ENCODE measurements at places on chromosomes 1 and 21.

DNA sequence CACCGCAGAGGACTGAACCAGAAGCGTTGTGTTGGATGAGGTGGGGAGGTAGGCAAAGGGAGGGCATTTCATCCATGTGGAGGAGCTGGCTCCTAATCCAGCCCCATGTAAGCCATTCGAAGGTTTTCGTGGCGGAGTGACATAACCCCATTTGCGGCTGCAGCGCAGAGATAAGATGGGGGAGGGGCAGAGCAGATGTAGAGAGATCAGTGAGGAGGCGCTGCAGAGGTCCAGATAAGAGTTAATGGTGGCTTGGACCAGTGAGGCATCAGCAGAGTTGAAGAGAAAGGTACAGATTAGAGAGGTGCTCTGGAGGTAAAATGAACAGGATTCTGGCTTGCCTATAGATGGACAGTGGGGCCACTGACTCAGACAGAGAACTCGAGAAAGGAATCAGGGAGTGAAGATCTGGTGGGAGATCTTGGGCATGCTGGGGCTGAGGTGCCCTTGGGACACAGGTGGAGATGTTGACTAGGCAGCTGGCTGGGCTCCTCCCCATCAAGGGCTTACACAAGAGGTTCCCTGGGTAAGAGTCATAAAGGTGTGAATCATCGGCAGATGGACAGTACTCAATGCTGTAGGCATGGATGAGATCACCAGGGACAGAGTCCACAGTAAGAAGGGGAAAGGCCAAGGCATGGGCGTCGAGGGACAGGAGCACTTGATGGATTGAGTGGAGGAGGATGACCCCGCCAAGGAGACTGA lies 7.8 kb upstream of the PTPRF start:
- DNase-seq, result no peak

- peak; percentile 22 for DNase-seq
Observed at GRCh38 chr1:86419277-86419903, 4.6 kb upstream of the CLCA2 start.

DNA sequence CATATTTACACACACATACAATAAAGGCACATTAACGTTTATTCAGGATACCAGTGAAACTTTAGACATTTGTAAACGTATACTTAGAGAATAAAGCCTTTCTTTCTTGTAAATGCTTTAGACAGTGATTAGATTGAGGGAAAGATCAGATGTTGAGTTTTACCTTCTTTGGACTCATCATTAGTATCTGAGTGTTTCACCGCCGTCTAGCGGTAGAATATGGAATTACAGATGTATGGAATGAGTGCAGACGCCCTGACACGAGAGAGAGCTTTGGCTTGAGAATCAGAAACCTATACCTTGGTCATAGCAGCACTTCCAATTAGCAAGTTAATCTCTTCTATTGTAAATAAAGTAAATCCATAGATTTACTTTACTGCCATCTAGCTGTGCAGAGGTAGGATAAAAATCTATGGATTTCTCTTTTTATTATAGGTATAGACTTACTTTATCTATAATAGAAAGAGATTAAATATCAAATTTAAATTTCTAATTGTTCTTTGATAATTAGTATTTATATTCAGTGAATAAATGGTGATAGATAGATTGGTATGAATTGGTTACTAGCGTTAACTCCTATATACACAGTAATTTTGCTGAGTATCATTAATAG lies 12.6 kb downstream of the FLG2 start:
- DNase-seq, result peak; percentile 72

- no peak for DNase-seq
Observed at GRCh38 chr1:171355727-171356126, 41.7 kb downstream of the FMO4 start.

DNA sequence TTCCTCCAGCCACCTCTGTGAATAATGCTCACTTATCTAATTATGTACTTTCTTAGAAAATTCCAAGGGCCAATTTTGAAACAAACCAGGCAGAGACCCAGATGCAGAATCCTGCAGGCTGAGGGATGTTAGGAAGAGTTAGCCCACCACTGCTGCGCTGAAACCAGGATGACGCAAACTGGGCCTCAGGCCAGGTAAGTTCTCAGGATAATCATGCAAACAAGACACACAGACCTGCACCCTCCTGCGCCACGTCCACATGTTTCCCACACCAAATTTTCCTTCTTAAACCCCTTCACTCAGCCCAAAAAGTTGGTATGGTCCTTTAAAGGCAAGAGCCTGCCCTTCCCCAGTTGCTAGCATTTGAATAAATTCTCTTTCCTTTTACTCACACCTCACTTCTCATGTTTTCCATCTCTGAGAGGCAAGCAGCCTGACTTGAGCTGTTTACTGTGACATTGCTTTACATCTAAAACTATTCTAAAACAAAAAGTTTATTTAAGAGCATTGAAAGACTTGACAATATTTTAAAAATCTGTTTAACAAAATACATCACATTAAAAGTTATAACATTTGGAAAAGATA lies 887.1 kb downstream of the LRRIQ3 start:
- peak; percentile 39 for DNase-seq

DNA sequence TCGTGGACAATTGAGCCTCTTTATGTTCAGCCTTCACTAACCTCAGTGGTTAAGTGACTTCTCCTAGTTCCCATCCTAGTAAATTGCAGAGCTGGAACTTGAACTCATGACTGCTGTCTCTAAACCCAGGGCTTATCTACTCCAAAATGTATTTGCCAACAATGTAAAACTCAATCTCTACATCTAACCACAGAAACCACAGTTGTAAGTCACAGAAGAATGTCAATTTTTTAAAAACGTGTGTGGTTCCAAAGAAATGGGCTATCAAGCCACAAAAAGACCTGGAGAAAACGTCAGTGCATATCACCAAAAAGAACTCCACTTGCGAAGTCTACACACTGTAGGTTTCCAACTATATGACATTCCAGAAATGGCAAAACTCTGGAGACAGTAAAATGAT lies 172.6 kb upstream of the HMCN1 start:
- DNase-seq, result no peak

DNA sequence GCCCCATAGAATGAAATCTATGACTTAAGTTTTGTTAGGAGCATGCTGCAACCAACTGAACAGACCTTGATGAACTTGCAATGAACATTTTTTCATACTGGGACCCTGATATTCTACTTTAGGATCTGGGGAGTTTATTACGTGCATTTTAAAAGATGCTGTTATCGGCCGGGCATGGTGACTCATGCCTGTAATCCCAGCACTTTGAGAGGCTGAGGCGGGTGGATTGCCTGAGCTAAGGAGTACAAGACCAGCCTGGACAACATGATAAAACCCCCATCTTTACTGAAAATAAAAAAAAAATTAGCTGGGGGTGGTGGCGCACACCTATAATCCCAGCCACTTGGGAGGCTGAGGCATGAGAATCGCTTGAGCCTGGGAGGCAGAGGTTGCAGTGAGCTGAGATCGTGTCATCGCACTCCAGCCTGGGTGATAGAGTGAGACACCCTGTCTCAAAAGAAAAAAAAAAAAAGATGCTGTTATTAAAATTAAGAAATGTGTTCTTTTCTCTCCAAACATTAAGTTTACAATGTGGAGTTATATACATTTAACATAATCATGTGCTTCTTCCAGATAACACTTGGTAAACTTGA lies 7.1 kb downstream of the MPZL1 start:
- DNase-seq, result no peak

DNA sequence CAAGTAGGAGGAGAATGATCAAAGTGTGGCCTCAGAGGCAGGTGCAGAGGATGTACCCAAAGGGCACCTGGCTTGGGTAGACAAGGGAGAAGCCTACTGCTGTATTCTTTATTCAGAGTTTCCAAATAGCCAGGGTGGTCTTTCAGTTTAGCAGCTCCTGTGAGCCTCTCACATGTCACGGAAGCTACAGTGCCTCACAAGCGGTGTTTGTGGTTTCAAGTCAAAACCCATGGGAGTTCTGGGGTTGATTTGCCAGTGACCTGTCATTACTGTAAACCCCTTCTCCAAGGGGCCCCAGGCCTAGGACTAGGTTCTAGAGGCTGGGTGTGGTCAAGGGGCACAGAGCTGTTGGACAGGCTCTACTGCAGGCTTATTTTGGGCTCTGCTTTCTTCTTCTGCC lies 10.2 kb upstream of the IL10 start:
- DNase-seq, result no peak

- no peak for DNase-seq
Observed at GRCh38 chr1:35587736-35588135, 14.6 kb downstream of the TFAP2E start.

GRCh38 chr21:23111070-23111600 lies 2112.9 kb downstream of the NCAM2 start:
- DNase-seq, result no peak

- DNase-seq, result peak; percentile 12
Observed at GRCh38 chr1:43329995-43330751, 7.4 kb upstream of the MPL start.

DNA sequence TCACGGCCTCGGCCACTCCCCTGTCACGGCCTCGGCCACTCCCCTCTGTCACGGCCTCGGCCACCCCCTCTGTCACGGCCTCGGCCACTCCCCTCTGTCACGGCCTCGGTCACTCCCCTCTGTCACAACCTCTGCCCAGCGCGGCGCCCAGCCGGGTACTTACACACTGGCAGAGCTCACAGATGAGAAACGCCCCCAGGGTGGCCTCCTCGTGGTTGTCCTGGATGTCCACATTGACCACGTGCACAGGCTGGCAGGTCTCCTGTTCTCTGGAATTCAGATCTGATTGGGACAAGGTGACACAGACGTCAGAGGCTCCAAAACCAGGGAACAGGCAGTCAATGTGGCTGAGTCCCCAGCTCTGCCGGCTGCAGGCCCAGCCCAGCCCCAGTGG lies 3.3 kb upstream of the TMEM240 start:
- DNase-seq, result no peak

- DNase-seq, result no peak
Observed at GRCh38 chr1:189211742-189212141, 1265.9 kb downstream of the BRINP3 start.

DNA sequence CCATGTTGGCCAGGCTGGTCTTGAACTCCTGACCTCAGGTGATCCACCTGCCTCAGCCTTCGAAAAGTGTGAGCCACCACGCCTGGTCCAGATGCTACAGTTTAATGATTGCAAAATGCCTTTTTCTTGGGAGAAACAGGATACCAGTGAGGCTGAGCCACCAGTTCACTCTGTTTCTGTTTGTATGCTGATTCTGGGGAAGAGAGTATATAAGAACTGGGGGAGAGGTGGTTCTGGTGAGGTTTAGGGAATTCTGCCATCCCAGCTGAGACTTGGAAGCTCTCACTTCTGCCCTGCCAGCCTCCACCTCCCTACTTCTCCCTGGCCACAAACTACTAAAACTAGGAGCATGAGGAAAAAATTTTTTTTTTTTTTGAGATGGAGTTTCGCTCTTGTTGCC lies 8.1 kb upstream of the PMF1 start:
- DNase-seq, result no peak

GRCh38 chr1:230792691-230793462 lies 45.7 kb downstream of the CAPN9 start:
- no peak for DNase-seq

DNA sequence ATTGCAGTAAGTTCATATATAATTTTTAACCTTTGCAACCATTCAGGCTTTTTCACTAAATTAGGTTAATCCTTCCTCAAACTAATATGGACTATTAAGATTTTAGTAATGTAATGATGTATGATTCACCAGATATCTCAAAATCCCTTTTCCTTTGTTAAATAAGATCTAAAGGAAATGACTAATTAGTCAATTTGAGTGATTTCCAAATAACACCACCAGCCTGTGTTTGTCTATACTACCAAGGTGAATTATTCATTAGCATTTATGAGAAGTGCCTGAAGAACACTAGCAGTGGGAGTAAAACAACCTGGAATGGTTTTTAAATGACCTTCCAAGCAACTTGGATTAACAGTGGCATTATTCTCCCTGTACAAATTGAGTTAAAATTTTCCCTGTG lies 670.6 kb upstream of the PKN2 start:
- DNase-seq, result no peak

- peak; percentile 69 for DNase-seq
Observed at GRCh38 chr1:183739741-183740271, 65.1 kb upstream of the RGL1 start.

GRCh38 chr1:23470282-23471070 lies 13.5 kb downstream of the ASAP3 start:
- peak; percentile 57 for DNase-seq

DNA sequence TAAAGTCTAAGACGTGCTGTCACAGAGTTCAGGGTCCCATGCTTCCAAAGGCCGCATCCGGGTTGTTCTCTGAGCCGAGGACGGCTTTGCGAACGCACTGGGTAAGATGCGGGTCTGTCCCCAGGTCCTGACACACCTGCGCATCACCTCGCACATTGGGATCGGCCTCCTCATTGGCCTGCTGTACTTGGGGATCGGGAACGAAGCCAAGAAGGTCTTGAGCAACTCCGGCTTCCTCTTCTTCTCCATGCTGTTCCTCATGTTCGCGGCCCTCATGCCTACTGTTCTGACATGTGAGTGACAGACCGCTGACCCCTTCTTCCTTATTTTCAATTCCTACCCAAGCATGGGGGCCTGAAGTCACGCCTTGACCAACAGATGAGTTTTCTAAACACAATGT lies 25.3 kb downstream of the TFF3 start:
- DNase-seq, result no peak

- DNase-seq, result no peak
Observed at GRCh38 chr1:177301425-177302124, 130.8 kb downstream of the BRINP2 start.

- no peak for DNase-seq
Observed at GRCh38 chr1:212628046-212628445, 19.5 kb downstream of the ATF3 start.

- no peak for DNase-seq
Observed at GRCh38 chr1:153661111-153661708, 2.7 kb downstream of the SNAPIN start.
